Stromal cell of bone marrow (primary cell): ENCODE measurements at places on chromosomes 7 and 10.

- no peak for DNase-seq
Observed at GRCh38 chr7:134599371-134599770, 47.3 kb upstream of the BPGM start.

GRCh38 chr7:32618470-32618869, 123.2 kb downstream of the AVL9 start:
- no peak for DNase-seq

GRCh38 chr10:82041018-82041417, 166.0 kb downstream of the NRG3 start:
- no peak for DNase-seq

DNA sequence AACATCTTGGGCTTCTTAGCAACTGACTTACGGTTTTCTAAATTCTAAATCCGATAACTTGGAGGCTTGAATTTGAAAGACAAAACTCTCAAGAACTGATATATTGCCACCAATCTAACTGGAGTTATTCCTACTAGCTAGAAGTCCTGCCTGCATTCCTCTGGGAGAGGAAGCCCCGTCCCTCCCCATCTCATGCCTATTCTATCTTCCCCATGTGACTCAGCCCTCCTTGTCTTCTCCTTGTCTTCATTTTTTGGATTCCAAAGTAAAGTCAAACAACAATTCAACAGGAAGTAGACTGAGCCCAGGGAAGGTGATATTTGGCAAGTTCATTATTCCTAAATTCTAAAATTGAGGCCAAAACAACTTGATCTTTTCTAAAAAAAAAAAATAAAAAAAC, 587.7 kb downstream of the KCNMA1 start:
- DNase-seq, result no peak

- no peak for DNase-seq
Observed at GRCh38 chr10:43194266-43194665, 56.0 kb downstream of the CSGALNACT2 start.
